ENCODE measurements at places on chromosomes 1 and 21. TPM values are rescaled to one million over a fixed set of nuclear protein-coding genes. Genes with fewer than 3 reads are reported as not detected.

The MT1HL1 gene
- total RNA-seq, result not detected

The TARBP1 gene
- total RNA-seq, result 30.1 TPM

The GJA5 gene
- 8.4 TPM for total RNA-seq

The RAB13 gene
- 85.7 TPM for total RNA-seq

The TAF12 gene
- 23.0 TPM for total RNA-seq

All from spleen (tissue), 13 donors.